NCI-H526 treated with DMSO at 0.1 percent for 48 hours (cell line): ENCODE measurements at places on chromosomes 1 and 21.
A peak's percentile ranks its signal among the peaks of the same experiment; 100 is the strongest.

- no peak for DNase-seq
These were observed 72.1 kb downstream of the SYT2 start for GRCh38 chr1:202638019-202638700.

GRCh38 chr1:215376544-215377264 lies 190.4 kb upstream of the KCTD3 start:
- DNase-seq = no peak

DNA sequence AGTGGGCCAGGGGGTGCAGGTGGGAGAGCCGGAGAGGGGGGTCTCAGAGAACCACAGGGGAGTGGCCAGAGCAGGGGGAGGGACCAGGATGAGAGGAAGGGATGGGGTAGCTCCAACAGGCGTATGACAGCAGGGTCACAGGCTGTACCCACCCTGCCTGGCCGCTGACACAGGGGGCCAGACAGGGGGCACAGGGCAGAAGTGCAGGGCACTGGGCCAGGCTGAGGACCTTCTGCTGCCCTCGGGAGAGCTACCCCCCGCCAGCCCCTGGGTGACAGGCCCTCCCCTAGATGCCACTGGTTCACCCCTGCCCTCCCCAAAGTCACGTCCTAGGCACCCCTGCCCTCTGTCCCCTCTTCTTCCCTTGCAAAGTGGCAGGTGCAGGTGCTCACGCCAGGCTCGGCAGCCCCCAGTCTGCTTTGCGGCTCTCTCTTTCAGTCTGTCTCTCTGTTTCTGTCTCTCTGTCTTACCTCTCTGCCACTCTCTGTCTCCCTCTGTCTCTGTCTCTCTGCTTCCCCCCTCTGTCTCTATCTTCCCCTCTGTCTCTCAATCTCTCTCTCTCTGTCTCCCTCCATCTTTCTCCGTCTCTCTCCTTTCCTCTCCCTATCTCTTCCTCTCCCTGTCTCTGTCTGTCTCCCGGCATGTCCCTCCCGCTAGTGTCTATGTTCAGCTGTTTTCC lies 48.5 kb downstream of the WNT9A start:
- DNase-seq = no peak

DNA sequence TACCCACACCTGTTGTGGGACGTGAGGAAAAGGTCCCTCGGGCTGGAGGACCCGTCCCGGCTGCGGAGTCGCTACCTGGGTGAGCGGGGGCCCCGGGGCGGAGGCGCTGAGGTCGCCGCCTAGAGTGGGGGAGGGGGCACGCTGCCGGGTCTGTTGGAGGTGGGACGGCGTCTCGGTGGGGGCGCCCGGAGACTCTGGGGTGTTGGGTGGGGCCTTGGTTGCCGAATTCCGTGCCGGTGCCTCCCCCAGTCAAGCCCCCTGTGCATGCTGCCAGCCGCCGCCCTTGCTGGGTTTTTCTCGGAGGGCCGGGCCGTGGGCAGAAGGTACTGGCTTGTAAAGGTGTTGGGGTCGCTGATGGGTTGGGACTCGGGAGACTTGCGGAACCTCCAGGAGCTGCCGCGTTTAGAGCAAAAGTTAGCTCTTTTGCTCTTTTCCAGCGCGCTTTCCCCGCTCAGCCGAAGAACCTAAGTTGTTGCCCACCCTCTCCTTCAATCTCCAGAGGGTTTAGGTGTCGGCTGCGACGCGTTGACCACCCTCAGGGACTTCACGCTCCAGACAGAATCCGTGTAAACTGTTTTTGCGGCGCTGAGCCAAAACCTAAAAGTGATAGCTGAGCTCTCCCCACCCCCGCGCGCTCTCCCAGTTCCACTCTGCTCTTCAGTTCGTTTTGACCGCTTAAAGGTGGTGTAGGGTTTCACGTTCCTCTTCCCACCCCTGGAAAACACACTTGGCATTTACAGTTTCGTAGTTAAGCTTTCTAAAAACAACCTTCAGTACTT lies at the start of gene MPC2:
Gene MPC2, minus strand, starts transcription at position 143 of the 779 bp plus-strand sequence. CDS start 1,231 bp downstream, outside the sequence.
- DNase-seq = peak; percentile 94

- no peak for DNase-seq
These were observed 39.0 kb upstream of the ARHGEF16 start for GRCh38 chr1:3415260-3416090.

GRCh38 chr1:6870571-6870970 lies 85.3 kb downstream of the CAMTA1 start:
- no peak for DNase-seq

DNA sequence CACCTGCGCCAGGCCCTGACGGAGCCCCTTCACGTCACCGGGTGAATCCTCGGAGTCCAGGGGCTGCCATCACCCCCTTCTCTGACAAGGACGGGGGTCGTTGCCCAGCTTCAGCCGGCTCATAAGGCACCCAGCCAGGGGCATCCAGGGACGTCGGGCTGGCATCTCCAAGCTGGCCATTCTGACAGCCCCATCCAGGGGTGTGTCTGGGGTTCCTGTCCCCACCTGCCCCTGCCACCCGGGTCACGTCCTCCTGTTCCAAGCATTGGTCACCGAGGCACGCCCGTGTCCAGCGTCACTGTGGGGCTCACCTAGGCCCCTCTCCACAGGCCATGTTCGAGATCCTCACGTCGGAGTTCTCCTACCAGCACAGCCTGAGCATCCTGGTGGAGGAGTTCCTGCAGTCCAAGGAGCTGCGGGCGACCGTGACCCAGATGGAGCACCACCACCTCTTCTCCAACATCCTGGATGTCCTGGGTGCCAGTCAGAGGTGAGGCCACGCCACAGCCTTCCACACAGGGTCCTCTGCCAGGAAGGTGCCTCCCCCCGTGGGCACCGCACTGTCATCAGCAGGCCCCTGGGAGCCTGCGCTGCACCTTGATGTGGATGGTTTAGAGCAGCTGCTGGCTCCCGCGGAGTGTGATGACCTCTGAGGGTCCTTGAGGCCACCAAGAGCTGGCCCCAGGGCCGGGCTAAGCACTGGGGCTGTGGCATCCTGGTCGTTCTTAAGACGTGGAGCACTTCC lies 14.8 kb downstream of the ARHGEF16 start:
- no peak for DNase-seq

DNA sequence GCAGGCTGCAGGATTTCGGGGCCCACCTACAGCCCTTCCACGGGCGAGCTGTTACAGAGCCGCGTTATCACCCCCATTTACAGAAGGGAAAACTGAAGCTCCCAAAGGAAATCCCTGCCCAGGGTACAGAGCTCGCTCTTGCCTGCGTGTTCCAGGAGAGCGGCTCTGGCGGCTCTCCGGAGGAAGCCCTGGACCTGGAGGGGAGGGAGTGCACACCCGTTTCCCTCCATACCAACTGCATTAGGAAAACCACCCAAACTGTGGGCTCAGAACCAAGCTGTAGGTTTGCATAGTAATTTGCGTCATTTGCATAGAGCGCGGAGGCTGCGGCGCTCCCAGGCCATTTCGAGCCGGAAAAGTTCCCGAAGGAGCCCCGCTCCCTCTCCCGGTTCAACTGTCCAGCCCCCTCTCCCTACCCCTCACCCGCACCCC lies 24.7 kb upstream of the ADGRB2 start:
- DNase-seq = peak; percentile 86

DNA sequence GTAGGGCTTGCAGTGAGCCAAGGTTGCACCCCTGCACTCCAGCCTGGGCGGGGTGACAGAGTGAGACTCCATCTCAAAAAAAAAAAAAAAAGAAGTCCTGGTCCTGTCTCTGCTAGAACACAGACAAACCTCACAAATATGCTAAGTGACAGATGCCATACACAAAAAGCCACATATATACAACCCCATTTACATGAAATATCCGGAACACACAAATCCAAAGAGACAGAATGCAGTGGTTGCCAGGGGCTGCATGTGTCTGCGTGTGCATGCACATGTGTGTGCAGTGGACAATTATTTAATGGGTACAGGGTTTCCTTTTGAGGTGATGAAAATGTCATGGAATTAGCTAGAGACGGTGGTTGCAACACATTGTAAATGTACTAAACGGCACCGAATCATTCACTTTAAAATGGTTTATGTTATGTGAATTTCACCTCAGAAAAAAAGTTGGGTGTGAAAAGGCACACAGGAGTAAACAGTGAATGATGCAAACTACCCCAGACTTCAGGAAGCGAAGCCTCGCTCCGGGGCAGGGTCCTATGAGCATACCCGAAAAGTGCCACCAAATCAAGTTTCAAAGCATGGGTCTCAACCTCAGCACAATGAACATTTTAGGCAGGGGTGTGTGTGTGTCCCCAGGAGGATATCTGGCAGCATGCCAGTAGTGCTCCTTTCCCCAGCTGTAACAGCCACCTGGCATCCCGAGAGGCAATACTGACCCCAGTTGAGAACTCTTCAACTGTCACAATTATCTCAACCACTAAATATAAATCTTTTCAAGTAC lies 48.3 kb downstream of the GNB1 start:
- no peak for DNase-seq
